ENCODE measurements at places on chromosomes 5 and 9. TPM values are rescaled to one million over a fixed set of nuclear protein-coding genes. Genes with fewer than 3 reads are reported as not detected.

DNA sequence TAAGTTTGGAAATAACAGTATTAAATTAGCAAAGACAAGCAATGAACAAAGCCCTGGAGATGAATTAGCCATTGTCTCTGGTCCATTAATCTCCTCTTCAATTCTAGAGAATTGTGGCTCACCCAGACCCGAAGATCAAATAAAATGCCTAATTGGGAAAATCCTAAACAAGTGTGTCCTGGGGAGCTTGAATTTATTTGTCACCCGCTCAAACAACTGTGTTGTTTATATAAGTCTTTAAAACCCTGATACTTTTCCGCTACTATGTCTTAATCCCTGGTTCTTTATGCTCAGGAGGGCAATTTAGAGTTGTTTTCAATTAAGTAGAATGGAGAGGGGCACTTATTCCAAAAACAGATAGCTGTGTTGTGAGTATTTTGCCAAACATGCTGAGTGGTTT is 128.4 kb downstream of the ANXA1 start:
- peaks cover 4% of the 10 kb centered on the region for H3K4me1 ChIP-seq
- H3K36me3 ChIP-seq, result no peaks in the 10 kb centered on the region

The SHOC1 gene
- not detected for total RNA-seq

DNA sequence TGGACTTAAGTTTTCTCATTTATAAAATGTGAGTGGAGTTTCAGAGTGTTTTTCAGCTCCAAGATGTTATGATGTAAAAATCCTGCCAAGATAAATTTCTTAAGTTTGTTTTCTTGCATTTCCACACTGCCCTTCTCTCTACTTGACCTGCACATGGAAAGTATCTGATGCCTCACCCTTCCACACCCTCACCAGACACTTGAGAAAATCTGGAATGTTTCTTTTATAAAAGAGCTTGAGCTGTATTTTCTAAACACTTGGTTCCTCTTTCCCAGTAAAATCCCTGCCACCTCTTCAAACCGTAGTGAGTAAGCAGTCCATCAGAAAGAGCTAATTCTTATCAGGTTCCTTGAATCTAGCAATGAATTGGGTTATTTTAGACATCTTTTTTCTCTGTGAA is 42.9 kb downstream of the FOXD1 start:
- no peaks in the 10 kb centered on the region for H3K36me3 ChIP-seq
- H3K27me3 ChIP-seq, result no peaks in the 10 kb centered on the region
- H3K4me1 ChIP-seq, result peaks cover 3% of the 10 kb centered on the region
- H3K4me3 ChIP-seq, result no peak overlapping the region

DNA sequence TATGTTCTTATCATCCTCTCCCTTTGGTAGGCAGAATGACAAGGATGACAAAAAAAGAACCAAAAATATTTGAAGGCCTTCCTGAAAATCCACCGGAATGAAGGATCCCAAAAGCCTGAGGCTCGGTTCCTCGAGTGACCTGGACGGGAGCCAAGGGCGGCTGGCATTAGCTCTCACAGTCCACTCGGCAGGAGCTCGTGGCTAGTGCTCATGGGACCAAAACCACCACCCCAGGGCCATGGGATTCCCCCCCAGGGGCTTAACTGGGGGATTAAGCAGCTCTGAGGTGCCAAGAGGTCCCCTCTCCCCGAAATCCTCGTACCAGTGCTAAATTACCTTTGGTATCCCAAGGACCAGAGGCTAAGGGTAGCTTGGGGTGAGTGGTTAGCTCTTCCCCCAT is 586 bp upstream of the PDZD2 start:
- peak overlapping the region; percentile 92 for H3K4me3 ChIP-seq
- no peak for DNase-seq
- H3K4me1 ChIP-seq, result peaks cover 20% of the 10 kb centered on the region
- H3K36me3 ChIP-seq, result peaks cover under 1% of the 10 kb centered on the region
- H3K27ac ChIP-seq, result no peak overlapping the region

- DNase-seq, result no peak
- no peaks in the 10 kb centered on the region for H3K36me3 ChIP-seq
Observed at GRCh38 chr5:2755681-2756171, 4.2 kb upstream of the IRX2 start.

The FAM53C gene
- total RNA-seq, result 49.5 TPM

The ZBTB43 gene
- total RNA-seq, result 16.7 TPM

The GHR gene
- 0.67 TPM for total RNA-seq

DNA sequence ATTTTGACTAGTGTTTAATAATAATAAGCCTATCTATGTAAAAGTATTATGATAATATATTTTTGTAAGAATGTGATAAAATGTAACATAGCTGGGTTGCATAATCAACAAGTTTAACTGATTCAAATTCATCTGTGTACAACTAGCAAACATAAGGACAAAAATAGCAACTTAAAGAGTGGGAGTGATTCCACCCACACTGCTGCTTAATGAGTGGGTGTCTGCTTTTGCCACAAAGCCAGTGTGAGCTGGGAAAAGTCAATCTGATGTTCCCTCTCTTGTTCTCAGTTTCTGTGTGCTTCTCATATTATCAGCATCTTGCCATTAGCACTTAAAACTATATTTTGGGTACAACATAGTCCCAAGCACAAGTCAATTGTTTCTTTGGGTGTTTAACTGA is 111.1 kb upstream of the DPYSL3 start:
- no peaks in the 10 kb centered on the region for H3K27me3 ChIP-seq
- H3K4me3 ChIP-seq, result no peak overlapping the region
- no peaks in the 10 kb centered on the region for H3K36me3 ChIP-seq

GRCh38 chr9:29685531-29685930 is 2112.2 kb upstream of the C9orf72 start:
- H3K27me3 ChIP-seq, result no peaks in the 10 kb centered on the region
- no peaks in the 10 kb centered on the region for H3K36me3 ChIP-seq
- H3K4me1 ChIP-seq, result no peaks in the 10 kb centered on the region
- no peak for DNase-seq
- H3K4me3 ChIP-seq, result no peak overlapping the region
- no peak overlapping the region for H3K27ac ChIP-seq

DNA sequence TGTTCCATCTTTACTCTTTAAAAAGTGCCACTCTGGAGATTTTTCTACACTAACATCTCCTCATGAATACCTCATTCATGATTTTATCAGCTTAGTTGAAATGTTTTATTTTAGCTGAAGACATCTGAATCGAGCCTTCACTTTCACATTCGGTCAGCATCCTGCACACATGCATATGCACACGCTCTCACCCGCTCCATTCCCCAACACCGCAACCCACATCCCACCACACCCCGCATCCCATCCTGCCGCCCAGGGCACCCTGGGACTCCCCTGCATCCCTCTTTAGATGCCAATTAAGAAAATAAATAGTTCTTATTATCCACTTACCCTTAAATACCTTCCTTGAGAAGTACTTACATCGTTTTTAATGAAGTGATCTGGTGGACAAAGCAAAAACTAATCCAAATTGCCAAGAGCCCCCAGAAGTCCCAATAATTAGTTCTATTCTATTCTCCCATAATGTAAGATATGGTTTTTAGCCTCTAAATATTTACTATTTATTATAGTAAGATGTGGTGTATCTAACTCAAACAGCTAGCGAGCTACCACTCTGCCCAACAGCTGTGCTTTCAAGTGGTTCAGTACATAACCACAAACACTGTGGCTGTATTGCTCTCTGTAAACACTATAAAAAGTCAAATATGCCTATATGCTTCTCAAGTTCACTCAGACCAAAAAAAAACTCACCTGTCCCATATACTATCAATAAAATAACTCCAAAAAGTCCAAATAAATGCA is 38.2 kb downstream of the GZMK start:
- no peak overlapping the region for H3K27ac ChIP-seq
- H3K36me3 ChIP-seq, result no peaks in the 10 kb centered on the region
- H3K27me3 ChIP-seq, result peaks cover 2% of the 10 kb centered on the region
- H3K4me1 ChIP-seq, result peaks cover 11% of the 10 kb centered on the region
- DNase-seq, result no peak

GRCh38 chr5:20050262-20050661 is 62.3 kb upstream of the CDH18 start:
- no peak overlapping the region for H3K27ac ChIP-seq
- H3K4me1 ChIP-seq, result no peaks in the 10 kb centered on the region
- H3K36me3 ChIP-seq, result no peaks in the 10 kb centered on the region

GRCh38 chr9:36716496-36716895 is 143.8 kb downstream of the MELK start:
- no peak overlapping the region for H3K27ac ChIP-seq
- H3K4me1 ChIP-seq, result no peaks in the 10 kb centered on the region
- no peaks in the 10 kb centered on the region for H3K27me3 ChIP-seq
- no peak overlapping the region for H3K4me3 ChIP-seq

The RGS7BP gene
- 0.23 TPM for total RNA-seq

The PCDHGB7 gene
- 45.2 TPM for total RNA-seq

The PHF24 gene
- 0.13 TPM for total RNA-seq

DNA sequence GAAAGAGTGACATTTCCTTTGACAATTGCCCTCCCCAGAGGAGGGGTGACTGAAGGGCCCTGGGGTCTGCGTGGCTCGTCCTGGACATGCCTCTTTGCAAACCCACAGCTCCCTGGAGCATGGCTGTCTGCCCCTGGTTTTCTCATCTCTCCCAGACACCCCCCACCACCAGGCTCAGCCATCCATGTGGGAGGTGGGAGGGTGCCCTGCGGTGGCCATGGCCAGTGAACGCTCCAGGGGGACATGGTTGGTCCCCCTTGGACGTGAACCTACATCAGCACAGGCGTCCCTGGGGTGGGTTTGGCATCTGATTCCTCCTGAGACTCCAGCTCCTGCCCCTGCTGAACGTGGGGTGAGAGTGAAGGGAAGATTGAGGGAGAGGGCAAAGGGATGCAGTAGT is 67.7 kb upstream of the LMX1B start:
- H3K4me1 ChIP-seq, result no peaks in the 10 kb centered on the region
- H3K4me3 ChIP-seq, result no peak overlapping the region
- no peak for DNase-seq
- H3K36me3 ChIP-seq, result no peaks in the 10 kb centered on the region
- peaks cover 6% of the 10 kb centered on the region for H3K27me3 ChIP-seq

The FOXD4 gene
- 0.49 TPM for total RNA-seq

DNA sequence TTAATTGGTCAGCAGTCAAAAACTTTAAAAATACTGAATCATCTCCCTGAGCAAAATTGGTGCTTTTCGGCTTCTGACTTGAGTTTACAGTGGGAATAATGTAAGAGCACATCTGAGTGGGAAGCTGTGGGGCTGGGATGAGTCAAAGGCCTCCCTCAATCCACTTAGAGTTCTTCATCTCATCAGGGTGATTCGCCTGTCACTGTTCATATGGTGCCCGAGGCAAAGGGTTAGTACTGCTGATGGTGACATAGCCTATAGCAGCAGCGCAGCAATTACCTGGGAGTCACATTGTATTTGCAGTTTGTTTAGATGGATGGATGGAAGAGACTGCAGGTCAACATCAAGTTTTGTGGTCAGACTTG is 113.8 kb upstream of the ZNF608 start:
- no peak overlapping the region for H3K27ac ChIP-seq
- no peaks in the 10 kb centered on the region for H3K4me1 ChIP-seq
- H3K4me3 ChIP-seq, result no peak overlapping the region
- no peak for DNase-seq

DNA sequence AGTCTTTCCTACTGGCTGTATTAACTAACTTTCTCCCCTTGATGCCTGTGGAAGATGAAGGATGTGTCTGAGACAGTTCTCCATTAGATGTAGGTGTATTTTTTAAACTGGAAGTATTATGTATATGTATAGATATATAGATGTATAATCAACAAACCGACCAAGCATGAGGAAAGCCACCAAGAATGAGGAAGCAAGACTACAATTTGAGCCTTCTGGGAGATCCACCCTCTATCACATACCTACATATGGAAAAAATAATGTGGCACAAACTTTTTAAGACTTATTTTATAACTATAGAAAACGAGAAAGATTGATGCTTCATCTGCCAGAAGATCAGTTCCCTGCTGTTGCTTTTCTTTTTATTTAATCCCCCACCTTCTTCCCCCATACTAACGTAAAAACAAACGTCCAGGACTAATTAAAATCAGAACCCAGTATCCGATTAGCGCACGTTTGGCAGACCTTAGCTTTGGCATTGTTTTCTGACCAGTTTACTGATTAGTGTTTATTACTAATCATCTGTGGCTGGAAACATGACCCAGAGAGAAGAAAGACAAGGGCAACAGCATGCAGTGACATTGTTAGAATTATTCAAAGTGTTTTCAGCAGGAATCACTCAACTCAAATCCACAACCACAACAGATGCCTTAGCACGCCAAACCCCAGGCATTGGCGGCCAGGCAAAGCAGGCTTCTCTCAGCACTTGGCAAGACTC is 490.2 kb downstream of the EBF1 start:
- H3K36me3 ChIP-seq, result no peaks in the 10 kb centered on the region
- peaks cover 6% of the 10 kb centered on the region for H3K4me1 ChIP-seq
- H3K4me3 ChIP-seq, result no peak overlapping the region
- H3K27me3 ChIP-seq, result no peaks in the 10 kb centered on the region
- no peak overlapping the region for H3K27ac ChIP-seq

DNA sequence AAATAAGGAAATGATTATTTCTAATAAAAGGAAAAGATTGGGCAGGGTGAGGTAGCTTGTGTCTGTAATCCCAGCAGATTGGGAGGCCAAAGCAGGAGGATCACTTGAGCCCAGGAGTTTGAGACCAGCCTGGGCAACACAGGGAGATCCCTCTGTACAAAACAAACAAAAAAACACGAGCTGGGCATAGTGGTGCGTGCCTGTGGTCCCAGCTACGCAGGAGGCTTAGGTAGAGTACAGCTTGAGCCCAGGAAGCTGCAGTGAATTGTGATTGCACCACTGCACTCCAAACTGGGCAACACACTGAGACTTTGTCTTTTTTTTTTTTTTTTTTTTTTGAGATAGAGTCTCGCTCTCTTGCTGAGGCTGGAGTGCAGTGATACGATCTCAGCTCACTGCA is 18.8 kb downstream of the GDA start:
- no peak overlapping the region for H3K27ac ChIP-seq
- no peak overlapping the region for H3K4me3 ChIP-seq
- H3K36me3 ChIP-seq, result no peaks in the 10 kb centered on the region
- H3K27me3 ChIP-seq, result no peaks in the 10 kb centered on the region

DNA sequence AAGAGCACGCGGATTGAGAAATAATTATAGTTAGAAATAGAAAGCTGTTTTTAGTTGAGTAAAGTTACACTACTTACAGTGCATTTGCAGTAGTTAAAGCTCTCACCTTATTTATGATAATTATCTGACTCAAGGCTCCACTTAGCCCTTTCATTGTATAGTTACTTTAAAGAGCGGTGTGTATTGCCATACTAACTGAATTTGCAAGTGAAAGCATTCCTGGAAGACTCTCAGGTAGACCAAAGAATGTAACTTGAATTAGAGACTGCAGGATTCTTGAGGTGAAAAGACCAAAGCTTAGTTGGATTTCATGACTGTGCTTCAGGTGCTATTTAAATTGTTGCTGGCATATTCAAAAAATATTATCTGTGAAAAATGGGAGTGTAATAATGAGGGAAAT is 4.2 kb upstream of the RASA1 start:
- peaks cover 10% of the 10 kb centered on the region for H3K4me1 ChIP-seq
- no peaks in the 10 kb centered on the region for H3K36me3 ChIP-seq
- H3K4me3 ChIP-seq, result no peak overlapping the region
- no peak for DNase-seq
- peaks cover 5% of the 10 kb centered on the region for H3K27me3 ChIP-seq
- H3K27ac ChIP-seq, result no peak overlapping the region

- H3K27me3 ChIP-seq, result no peaks in the 10 kb centered on the region
- H3K4me1 ChIP-seq, result no peaks in the 10 kb centered on the region
- peaks cover 3% of the 10 kb centered on the region for H3K36me3 ChIP-seq
- H3K27ac ChIP-seq, result no peak overlapping the region
- no peak overlapping the region for H3K4me3 ChIP-seq
Observed at GRCh38 chr9:30534896-30535295, 1849.5 kb upstream of the ACO1 start.

The ITK gene
- total RNA-seq, result not detected
